ENCODE measurements at places on chromosomes 12 and 14.
A peak's percentile ranks its signal among the peaks of the same experiment; 100 is the strongest.

GRCh38 chr12:86249276-86249675 lies 6.9 kb downstream of the MGAT4C start:
- no peak for DNase-seq

- no peak for DNase-seq
Measured at GRCh38 chr12:49332441-49332861, 4.5 kb downstream of the C1QL4 start.

DNA sequence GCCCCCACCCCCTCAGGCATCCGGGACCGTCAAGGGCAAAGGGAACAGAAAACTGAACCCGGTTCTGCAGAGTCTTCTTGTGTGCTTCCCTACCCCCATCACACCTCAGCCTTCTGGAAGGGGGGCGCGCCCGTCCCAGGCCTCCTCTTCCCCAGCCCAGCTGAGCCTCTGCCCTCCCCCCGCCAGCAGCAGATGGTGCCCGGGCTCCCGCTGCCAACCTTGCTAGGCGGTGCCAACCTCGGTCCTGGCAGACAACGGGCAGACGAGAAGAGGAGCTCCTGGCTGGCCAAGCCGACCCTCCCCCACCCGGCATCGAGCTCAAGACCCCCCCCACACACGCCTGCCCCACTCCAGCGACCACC lies 8.7 kb downstream of the STAC3 start:
- no peak for DNase-seq

GRCh38 chr12:113659416-113659815 lies 187.7 kb upstream of the LHX5 start:
- DNase-seq: no peak

DNA sequence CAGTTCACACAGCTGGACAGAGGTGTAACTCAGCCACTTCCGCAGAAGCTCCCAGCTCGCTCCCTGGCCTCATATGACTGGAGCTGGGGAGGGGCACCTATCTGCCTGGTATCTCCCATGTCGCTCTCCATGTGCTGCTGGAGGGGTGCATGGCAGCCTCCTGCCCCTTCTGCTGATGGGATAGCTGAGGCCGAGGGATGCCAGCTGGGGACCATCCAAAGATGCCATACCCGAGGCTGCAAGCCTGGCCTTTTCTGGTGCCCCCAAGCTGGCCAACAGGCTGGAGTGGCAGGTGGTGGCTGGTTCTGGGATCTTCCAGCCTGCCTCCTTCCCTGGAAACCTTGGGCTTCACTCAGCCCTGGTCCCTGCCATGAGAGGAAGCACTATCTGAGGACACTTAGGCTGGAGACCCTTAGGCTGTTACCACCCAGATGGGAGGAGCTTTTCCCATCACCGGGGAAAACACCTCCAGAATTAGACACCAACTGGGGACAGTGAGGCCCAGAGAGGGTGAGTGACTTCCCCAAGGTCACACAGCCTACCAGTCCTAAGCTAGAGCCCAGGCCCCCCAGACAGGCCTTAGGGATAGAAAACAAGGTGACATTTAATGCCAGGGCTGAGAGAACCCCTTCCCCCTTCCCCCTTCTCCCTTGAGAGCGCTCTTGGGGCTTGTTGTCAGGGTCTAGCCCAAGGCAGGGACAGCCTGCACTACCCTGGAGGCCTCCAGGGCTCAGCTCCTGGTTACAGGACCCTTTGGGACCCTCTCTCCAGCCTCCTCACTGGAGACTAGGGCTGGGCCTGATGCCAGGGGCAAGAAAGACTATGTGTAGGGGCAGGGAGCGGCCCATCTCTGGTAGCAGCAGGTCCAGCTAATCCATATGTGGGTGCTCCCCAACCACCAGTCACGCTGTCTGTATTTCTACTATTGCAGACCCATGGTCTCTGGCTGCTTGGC lies 7.1 kb downstream of the DTX1 start:
- DNase-seq: no peak

DNA sequence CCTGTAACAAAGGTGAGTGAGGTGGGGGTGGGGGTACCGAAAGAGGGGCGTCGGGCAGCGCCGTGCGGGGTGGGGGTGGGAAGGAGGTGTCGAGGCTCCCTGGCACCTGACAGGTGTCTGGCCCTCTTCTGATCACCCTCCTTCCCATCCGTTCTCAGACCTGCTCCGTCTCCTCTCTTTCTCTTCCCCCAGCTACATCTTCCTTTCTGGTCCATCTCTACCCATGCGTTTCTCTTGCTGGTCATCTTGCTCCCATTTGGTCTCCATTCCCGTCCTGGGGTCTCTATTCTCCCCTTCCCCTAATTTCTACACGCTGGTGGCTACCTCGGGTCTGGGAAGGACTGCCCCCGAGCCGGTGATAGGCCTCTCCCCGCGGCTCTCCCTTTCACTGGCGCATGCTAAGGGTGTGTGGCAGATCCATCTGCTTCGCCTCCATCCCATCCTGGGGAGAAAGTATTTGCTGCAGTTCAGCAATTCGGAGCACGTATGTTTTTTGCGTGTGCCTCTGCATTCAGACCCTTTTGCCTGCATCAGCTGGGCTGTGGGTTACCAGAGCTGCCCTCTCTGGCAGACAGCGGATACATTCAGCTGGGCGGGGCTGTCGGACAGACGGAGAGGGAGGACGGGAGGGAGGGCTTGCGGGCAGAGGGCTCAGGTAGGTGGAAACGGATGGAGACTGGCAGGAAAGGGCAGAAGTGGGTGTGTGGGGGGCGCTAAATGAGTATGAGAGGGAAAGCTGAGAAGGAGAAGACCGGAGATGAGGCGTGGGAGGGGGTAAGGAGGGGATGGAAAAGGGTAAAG lies 730 bp downstream of the CLSTN3 start:
- DNase-seq: no peak

- no peak for DNase-seq
Measured at GRCh38 chr14:102171173-102172020, 31.7 kb downstream of the WDR20 start.

GRCh38 chr12:31804185-31804504 lies 75.3 kb upstream of the AMN1 start:
- no peak for DNase-seq

GRCh38 chr14:100304825-100305323 lies 1.4 kb downstream of the SLC25A29 start:
- DNase-seq: no peak

DNA sequence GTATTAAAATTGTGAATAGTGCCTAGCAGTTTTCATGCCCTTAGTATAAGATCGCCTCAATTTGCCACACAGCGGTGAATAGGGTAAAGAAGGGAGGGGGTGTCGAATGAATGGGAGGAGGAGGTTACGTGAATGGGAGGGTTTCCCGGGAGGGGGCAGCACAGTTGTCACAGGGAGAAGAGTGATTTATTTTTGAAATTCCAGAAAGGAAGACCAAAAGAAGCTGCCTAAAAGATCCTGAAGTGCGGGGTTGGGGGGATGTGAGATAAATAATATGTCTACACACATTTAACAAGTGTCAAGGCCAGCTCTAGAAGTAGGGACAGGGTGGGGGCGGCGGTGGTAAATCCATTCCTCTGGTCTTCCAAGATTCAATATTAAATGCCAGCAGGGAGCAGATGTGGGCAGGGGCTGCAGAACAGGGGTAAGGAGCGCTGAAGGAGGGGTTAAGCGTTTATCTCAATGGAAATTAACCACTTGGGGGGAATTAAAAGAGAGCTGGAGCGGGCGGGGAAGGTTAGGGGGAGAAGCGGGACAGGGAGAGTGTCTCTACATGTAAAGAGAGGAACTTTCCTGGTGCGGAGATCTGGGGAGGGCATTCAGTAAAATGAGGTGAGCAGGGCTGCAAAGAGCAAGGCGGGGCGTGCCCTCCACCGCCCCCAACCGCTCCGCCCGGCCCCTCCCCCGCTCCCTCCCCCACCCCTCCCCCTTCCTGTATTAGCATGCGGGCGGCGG lies 867 bp downstream of the C12orf42 start:
- no peak for DNase-seq

DNA sequence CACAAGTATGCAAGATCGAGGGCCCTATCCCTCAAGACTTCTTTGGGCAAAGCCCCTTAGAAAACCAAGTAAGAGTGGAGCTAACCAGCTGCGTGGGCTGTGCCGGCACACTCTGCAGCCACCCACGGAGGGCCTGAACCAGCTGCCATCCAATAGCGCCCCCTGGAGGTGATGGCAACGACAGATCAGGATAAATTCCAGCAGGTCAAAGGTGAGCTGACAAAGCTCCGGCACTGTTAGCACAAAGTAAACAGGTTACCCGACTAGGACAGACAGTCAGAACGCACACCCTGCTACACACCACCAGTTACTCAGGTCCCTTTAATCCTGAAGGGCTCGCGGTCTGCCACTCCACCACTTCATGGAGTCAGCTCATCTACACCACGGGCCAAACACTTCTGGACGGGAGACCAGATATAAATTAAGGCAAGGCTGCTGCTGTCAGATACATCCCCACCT lies 4.9 kb downstream of the ZBTB39 start:
- peak; percentile 26 for DNase-seq

DNA sequence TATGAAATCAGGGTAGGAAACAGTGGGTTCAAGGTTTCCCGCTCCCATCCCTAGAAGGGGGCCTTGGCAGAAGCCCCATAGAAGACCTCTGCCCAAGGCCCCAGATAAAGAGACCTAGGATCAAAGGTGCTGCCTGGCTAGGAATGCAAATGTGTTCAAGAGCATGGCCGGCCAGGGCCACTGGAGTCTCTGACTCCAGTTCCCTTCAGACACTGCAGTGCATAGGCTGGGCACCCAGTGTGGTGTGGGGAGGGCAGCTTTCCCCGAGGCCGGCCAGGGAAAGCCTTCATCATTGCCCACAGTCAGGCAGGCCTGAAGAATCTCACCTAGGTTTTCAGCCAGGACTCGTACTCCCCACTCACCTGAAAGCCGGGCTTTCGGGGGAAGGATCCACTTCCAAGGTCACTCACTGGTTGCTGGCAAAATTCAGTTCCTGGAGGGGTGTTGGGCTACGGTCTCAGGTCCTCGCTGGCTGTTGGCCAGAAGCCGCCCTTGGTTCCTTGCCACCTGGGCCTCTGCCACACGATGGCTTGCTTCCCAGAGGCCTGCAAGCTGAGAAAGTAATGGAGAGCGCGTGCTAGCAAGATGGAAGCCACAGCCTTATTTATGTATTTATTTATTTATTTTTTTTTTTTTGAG lies 9.7 kb upstream of the PEBP1 start:
- DNase-seq: no peak

GRCh38 chr14:94850309-94851211 lies 80.6 kb upstream of the GSC start:
- DNase-seq: no peak

- DNase-seq: no peak
Measured at GRCh38 chr12:58917699-58918468, 2.4 kb downstream of the LRIG3 start.

DNA sequence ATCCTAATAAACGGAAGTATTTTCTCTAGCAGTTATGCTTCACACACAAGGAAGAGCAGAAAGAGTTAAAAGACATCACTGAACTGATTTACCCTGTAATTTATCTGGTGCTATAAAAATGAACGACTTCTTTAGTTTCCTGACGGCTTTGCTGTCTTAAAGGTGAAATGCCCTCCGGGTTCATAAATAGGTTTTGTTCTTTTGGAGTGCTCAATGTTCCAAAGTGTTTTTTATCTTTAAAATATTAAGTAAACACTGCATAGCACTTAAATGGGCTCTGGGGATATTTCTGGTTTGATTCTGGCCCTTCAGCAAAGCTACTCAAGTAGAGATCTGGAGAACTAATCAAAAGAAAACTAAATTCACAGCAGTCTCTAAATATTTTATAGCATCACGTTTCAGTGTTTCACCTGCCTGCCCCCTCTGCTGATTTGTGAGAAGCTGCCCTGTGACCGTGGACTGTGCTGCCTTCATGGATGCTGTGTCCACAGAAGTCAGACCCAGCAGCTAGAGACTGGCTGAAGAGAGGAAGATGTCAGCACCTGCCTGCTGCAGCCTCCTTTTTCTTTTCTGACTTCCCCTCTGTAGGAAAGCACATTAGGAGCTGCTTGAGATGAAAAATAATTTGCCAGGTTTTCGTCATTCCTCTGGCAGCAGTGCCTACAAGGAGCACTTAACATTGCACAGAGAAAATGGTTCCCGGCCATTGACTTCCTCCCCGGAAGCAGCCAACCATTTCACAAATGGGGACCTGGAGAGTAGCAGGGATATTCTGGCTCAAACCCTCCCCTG lies 205.1 kb upstream of the FSCB start:
- DNase-seq: peak; percentile 37

DNA sequence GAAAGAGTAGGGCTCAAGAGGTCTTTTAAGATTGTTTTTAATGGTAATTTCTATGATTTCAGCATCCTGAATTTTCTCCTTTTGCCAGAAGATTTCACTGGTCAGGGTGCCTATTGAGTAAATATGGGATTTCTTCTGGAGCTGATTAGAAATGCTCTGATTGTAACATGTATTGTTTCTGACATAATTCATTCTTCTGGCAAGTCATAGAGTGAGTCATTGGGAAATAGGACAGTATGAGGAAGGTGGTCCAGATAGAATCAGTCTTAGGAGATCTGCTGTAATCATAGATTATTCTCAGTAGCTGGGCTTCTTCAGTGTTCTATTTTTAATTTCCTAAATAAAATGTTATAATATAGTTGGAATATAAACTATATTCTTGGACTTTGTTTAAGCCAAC lies 182.0 kb upstream of the NAV3 start:
- DNase-seq: peak; percentile 14

- DNase-seq: no peak
Measured at GRCh38 chr12:99386907-99387306, 260.6 kb upstream of the GARIN6 start.

DNA sequence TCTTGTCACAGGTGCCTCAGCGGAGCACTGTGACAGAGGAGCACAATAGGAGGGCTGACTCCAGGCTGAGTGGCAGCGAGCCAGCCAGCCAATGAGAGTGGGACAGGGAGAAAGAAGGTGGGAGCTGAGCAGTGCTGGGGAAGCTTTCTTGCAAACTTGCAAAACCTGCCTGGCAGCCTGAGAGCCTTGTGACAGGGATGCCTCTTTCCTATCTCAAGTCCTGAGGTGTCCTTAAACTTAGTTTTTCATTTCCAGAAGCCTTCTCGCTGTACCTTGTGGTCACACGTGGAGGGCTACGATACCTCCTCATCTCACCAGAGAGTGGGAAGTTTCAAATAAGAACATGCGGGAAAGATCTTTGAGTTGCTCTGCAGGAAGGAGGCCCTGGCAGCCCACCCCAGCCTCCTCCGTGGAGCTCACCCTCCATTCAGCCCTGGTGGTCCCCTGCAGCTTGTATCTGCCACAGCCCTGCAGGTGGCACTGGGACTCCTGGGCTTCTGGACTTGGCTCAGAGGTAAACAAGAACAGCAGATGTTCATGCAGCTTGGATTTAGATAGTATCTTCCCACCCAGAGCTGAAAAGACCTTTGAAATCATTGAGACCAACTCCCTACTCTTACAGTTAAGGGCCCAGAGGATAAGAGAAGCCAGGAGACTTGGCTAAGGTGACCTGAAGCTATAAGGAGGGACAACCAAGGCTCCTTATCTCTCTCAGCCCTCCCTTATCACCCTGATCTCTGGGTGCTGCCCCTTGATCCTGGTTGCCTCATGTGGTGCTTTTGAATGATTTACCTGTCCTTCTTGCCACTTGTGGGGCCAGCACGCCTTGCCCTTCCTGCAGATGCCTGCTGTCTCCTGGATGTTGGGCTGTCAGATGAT lies 153.5 kb upstream of the MAX start:
- DNase-seq: no peak

DNA sequence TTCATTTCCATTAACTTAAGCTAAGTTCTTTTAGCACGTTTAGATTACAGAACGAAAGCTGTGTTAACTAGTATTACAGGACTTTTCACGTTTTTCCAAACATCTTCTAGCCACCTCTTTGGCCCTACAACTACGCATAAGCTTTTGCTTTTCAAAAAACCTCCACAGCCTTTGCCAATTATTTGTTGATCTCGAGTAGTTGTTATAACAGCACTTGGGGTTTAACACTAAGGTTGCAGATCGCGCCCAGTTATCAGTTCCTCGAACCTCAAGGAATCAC lies 450 bp upstream of the RBM25 start:
- no peak for DNase-seq
